Stimulated activated CD4-positive, alpha-beta T cell treated with anti-CD3 and anti-CD28 coated beads, Interleukin-2, amount 100 ng/mL, for 4 hours (primary cell): ENCODE measurements at places on chromosomes 4 and X.

- DNase-seq, result no peak
These were observed 667.2 kb downstream of the GRID2 start for GRCh38 chr4:92970996-92971395.

GRCh38 chr4:139961344-139961946, 192.5 kb downstream of the MAML3 start:
- DNase-seq, result no peak

DNA sequence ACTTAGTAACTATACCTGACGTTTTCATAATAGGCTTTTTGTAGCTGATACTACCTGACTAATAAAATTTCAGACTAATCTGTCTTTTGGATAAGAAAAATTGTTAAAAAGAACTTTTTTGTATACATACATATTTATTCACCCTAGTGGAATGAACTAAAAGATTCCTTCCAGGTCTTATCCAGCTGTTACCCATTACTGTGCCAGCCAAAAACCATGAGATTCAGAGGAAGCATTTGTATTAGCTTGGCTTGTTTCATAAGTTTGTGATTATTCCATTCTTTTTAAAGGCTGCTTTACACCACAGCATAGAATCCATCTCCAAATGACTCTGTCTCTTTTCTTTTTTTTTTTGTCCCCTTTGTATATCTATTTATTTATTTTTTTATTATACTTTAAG, 149.4 kb downstream of the FAT4 start:
- DNase-seq, result no peak

- DNase-seq, result no peak
These were observed 3.3 kb upstream of the CXCL9 start for GRCh38 chr4:76010576-76010975.

DNA sequence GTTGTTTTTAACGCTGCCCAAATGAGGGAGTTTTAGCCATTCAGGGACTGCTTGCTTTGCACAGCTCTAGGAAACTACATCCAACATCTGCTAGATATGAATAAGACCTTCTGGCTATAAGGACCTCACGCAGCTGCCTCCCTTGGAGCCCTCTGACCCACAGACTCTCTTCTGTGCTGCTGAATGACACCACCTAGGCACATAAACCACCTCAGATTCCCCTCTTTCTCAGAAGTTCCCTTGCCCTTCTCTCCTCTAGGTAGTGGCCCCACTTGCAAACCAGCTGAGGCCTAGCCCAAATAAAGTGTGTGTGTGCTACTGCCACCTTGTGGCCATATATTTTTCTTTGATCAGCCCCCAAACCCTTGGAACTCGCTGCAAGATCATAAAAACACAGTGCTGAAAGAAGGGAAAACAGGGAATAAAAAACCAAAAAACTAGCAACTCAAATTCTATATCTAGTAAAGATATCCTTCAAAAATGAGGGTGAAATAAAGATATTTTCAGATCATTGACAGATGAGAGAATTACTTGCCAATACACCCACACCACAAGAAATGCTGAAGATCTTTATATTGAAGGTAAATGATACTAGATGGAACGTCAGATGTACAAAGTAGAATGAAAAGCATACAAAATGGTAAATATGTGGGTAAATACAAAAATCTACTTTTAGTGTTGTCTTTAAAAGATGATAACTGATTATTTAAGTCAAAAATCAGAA, 265.9 kb downstream of the ADAMTS3 start:
- peak; percentile 11 for DNase-seq

GRCh38 chrX:1476682-1477081, 24.0 kb upstream of the ASMTL start:
- DNase-seq, result no peak

GRCh38 chrX:50680990-50681389, 133.0 kb downstream of the SHROOM4 start:
- no peak for DNase-seq

DNA sequence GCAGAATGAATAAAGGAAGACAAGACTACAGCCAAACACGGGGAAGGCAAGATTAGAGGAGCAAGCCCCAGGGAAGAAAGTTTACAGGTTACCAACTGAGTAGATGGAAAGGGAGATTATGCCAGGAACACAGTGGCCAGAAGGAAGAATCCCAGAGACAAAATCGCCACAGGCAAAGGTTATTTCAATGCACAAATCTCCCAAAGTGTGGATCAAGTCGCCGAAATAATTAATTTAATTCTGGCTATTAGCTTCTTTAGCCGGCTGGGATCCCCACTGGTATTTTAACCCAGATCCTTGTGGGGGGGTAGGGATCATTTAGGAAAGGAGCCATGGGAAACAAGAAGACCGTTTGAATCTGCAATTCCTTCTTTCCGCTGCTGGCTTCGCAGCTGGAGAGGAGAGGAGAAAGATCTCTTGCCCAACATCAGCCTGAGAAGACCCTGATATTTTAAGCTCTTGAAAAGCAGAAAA, 171.0 kb downstream of the DHX15 start:
- DNase-seq, result no peak

- no peak for DNase-seq
These were observed 46.7 kb downstream of the PCGF3 start for GRCh38 chr4:752196-752861.

DNA sequence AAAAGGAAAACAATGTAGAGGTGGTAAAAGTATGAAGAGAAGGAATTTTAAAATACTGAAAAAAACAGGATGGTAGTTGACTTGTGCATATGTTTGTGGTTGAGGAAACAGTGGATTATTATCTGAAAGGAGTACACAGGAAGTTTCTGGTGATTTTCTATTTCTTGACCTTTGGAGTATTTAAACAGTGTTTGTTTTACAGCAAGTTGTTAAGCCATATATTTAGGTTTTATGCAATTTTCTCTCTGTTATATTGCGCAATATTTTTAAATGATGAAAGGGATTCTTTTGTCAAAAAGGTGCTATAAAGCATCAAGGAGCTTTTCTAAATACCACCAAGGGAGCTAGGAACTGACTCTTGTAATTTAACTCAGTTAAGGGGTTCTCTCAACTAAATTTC, 343.1 kb upstream of the MAOA start:
- DNase-seq, result no peak

GRCh38 chr4:117783716-117784115, 250.6 kb upstream of the NDST3 start:
- no peak for DNase-seq

DNA sequence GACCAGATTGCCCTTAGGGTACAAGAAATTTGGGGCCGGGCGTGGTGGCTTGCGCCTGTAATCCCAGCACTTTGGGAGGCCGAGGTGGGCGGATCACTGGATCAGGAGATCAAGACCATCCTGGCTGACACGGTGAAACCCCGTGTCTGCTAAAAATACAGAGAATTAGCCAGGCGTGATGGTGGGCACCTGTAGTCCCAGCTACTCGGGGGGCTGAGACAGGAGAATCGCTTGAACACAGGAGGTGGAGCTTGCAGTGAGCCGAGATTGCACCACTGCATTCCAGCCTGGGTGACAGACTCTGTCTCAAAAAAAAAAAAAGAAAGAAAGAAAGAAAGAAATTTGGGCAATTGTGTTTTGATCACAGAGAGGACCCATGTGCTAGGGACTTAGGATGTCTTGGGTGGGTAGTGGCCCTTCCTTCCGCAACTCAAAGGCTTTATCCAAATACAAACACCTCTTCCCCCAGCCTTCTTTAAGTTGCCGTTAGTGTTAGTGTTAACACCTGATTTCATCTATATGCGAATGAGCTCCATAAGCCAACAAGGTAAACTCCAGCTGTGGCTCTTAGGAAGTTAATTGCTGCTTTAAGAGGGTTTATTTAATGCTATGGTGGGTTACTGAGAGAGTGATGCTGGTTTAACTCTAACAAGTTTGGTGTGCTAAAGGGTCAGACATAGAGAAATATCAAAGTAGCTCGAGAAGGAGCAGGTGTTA, 8.6 kb upstream of the CCDC110 start:
- DNase-seq, result no peak

GRCh38 chr4:25088093-25088952, 57.6 kb upstream of the LGI2 start:
- DNase-seq, result no peak
